ENCODE measurements at places on chromosomes 5 and 9.

DNA sequence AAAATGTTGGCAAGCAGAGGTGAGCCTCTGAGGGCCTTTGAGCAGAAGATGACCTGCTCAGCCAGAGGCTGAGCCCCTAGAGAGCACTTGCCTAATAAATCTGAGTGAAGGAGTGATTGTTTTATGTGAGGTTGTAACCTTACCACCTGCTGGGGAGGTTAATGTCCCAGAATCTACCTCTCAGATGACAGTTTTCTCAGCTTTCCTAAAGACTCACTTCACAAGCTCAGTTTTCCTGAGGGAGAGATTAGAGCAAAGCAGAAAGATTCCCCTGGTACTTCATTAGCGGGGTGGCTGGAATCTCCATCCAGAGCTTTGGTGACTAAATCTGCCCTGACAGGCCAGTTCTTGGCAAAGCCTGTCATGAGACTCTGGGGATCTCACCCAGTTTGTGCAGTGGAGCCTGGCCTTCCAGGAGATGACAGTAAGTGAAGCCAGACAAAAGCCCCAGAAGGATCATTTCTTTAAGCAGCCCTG lies 48.8 kb upstream of the GALNT10 start:
- DNase-seq: no peak

DNA sequence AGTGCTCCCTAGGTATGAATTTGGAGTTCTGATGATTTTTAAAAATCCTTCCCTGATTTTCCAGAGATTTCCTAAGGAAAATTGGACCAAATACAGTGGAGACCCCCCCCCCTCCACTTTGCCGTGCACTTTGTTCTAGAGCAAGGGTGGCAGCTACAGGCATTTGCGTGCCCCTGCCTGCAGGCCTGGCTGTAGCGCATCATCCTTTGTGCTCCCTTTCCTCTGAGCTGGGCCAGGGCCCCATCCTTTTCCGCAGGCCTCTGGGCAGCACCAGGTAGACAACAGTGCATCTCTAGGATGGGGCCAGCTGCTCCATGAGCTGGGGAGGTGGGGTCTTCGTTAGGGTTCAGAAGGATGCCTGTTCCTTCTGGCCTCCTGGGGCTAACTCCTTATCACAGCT lies 39.6 kb downstream of the TRIO start:
- DNase-seq: no peak

DNA sequence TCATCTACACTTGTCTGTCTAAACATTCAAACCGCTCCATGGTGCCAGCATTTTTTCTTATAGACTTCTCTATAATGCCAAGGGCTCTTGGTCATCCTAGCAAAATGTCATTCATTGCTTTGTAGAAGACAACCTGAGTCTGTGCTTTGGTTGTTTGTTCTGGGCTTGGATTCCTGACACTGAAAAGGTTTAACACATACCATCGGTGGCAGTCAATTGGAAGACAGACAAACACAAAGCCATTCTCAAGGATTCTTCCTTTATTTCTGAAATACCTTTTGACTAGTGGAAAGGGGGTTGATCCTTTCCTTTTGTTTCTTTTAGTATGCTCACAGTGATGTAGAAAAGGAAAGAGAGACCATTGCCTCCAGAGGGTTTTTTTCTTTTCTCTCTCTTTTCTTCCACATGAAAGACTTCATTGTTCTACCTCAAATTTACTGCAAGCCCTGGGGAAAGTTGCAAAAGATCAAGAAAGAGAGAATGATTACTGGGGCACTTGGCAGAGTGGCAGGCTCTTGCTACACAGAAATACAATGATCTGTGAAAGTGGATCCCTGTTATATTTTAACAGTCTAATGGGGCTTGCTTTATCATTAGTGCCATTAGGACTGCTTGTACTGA lies 66.4 kb upstream of the TMC1 start:
- DNase-seq: no peak

- DNase-seq: no peak
Measured at GRCh38 chr9:136784249-136784996, 6.7 kb upstream of the TMEM141 start.

- DNase-seq: no peak
Measured at GRCh38 chr5:13218518-13218917, 726.0 kb downstream of the DNAH5 start.

DNA sequence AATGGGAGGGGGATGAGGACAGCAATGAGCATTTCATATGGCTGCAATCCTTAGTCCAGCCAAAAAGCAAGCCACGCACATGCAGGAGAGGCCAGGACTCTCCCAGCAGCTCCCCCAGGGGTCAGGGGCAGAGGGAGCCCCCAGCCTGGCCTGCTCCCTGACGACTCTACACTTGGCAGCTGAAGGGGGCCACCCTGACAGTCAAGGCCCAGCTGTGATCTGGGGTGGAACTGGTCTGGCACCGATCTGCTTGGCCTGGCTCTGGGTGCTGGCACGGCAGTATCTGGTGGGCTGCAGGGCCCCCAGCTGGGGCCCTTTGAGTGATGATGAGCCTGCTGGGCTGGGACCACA lies 118.1 kb downstream of the ADAMTS2 start:
- no peak for DNase-seq

DNA sequence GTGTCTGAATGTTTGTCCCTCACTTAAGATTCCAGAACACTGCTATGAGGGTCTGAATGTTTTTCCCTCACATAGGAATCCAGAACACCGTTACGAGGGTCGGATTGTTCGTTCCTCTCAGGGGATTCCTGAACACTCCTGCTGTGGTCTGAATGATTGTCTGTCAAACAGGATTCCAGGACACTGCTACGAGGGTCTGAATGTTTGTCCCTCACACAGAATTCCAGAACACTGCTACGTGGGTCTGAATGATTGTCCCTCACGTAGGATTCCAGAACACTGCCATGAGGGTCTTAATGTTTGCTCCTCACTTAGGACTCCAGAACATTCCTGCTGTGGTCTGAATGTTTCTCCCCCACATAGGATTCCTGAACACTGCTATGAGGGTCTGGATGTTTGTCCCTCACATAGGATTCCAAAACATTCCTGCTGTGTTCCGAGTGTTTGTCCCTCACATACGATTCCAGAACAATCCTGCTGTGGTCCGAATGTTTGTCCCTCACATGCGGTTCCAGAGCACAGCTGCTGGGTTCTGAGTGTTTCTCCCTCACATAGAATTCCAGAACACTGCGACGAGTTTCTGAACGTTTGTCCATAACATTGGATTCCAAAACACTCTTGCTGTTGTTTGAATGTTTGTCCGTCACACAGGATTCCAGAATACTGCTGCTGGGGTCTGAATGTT lies 199.5 kb downstream of the FOXD4L6 start:
- DNase-seq: no peak

- DNase-seq: no peak
Measured at GRCh38 chr9:120242116-120242811, 337.7 kb downstream of the CDK5RAP2 start.

- no peak for DNase-seq
Measured at GRCh38 chr9:22382331-22382730, 64.3 kb upstream of the DMRTA1 start.

DNA sequence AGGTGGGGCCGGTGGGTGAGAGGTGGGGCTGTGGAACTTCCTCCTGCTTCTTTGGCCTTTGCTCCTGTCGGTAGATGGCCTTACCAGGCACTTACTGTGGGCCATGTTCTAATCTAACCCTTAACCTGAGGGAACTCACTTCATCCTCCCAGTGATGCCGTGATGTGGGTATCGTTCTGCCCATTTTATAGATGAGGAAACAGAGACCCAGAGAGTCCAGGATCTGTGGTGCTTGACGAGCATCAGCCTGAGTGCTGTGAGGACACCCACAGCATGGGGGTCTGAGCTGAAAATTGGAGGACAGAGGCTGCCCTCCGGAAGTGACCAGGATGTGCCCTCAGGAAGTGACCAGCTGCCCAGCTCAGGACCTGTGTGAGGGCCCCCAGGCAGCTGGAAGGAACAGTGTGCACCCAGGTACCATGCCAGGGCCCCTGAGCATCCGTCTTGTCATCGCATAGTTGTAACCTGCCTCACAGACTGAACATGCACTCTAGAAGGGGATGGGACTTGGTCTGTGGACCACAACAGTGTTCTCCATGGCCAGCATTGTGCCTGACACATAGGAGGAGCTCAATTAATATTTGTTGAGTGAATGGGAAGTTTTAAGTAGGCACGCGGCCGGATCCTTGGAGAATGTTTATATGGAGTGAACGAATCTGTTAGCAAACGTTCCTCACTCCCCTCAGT lies 8.5 kb downstream of the NEK6 start:
- DNase-seq: no peak

DNA sequence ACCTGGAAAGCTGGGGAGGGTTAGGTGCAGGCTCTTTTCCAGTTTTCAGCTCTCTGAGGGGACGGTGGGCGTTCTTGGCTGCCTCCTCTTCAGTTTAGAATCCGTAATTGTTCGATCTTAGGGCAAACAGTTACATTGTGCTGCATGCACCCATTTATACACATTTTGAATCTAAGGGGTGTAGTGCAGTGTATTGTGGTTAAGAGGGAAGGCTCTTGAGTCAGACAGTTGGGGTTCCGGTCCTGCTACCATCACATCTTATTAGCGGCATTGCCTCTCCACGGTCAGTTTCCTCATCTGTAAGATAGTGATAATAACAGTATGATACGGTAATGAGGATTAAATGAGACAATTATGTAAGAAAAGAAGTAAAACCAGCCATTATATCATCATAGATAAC lies 625 bp downstream of the EXOSC2 start:
- no peak for DNase-seq

DNA sequence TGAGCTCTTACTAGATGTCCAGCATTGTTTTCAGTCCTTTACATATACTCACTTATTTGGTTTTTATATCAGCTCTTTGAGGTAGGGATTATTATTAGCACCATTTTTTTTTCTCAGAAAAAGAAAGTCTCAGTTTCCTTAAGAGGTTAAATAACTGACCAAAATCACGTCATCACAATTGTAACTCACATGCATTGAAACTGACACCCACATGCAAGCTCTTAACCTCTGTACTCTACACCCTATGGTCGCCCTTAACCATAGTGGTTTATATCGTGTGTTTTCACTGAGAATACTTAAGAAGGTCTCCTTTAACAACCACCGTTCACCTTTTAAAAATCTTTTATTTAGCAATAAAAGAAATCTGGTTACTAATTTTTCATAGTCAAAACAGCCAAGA lies 61.0 kb downstream of the PRDM6 start:
- no peak for DNase-seq

DNA sequence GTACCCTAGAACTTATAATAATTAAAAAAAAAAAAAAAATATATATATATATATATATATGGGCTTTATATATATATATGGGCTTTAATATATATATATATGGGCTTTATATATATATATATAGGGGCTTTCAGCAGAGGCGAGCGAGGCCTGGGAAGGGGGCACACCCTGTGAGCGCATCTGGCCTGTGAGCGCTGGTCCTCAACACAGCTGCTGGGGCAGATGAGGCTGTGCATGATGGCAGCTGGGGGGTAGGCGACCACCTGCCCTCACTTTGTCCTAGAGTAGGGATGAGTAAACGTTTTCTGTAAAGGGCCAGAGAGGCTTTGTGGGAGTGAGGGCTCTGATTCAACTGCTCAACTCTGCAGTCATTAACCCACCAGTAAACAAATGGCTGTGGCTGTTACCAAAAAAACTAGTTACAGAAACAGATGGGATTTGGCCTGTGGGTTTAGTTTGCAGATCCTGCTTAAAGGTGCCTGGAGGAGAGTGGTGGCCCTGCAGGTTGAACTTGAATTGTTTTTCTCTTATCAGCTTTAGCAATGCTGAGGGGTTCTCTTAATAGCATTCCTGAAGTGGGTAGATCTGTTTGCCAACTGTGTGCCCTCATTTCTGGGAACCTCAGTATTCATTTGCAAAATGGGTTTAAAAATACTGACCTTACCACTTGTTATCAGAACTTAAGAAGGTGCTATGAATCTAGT lies 88.1 kb upstream of the EPB41L4B start:
- no peak for DNase-seq

DNA sequence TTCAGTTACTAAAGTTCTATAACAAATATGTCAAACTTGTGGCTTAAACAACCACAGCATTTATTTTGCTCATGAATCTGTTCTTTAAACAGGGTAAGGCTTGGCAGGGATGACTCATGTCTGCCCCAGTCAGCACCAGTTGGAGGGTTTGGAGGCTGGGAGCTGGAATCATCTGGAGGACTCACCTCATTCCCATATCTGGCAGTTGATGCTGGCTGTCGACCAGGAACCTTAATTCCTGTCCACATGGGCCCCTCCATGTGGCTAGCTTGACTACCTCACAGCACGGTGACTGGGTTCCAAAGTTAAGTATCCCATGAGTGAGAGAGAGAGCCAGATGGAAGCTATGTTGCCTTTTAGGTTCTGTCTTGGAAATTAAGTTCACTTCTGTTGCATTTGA lies 13.8 kb upstream of the CCL28 start:
- DNase-seq: no peak

DNA sequence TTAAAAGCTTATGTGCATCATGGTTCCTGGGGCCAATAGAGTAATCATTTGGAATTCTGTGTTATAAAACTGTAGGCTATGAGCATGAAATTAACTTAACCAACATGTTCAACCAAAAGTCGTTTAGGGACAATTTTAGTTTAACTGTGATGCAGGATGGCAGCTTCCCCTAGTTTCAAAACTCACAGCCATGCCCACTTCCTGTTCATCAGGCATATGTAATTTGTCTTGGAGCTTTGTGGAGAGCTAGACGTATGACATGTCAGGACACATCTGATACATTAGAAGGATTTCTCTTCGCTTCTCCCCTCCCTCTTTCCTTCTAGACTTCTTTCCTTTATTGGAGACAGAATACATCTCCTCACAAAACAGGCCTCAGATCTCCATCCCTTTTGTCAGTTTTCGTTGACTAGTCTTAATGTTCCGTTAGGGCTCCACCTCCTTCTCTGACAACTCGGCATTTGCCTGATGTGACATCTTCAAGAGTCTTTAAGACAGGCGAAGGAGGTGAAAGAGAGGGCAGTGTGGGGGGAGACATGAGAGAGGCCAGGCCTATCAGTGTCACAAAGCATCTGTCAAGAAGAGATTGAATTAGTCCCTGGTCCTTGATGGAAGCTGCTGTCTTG lies 176.0 kb downstream of the MSX2 start:
- no peak for DNase-seq

GRCh38 chr9:88143957-88144625 lies 5.8 kb upstream of the SPATA31C2 start:
- no peak for DNase-seq

- no peak for DNase-seq
Measured at GRCh38 chr5:89297066-89297465, 414.1 kb upstream of the MEF2C start.

DNA sequence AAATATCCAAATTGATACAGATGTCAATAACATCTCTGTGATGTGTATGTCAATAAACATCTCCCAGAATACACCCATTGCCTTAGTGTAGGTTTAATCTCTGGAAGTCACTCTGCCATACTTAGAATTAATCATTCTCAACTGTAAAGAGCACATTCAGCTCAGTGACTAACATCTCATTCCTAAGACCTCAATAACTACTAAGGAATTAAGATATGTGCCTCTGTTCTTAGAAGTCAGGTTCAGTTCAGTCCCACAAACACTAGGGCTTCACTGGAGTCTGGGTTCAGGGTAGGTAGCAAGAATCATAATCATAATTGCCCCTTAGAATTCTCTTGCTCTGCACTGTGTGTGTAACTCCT lies 31.7 kb downstream of the UGCG start:
- no peak for DNase-seq

GRCh38 chr9:114864471-114864870 lies 58.6 kb upstream of the TNFSF15 start:
- DNase-seq: no peak

GRCh38 chr5:72151169-72151568 lies 43.9 kb downstream of the MAP1B start:
- DNase-seq: no peak

- no peak for DNase-seq
Measured at GRCh38 chr5:6556089-6556801, 76.6 kb downstream of the NSUN2 start.
